Gastrocnemius medialis (tissue), 4 donors: ENCODE measurements at places on chromosomes 6 and 20. TPM values are rescaled to one million over a fixed set of nuclear protein-coding genes. Genes with fewer than 3 reads are reported as not detected.

GRCh38 chr6:144149558-144149893, 791 bp upstream of the STX11 start:
- peak overlapping the region; percentile 61 for H3K27ac ChIP-seq
- no peaks in the 10 kb centered on the region for H3K36me3 ChIP-seq
- DNase-seq = no peak
- H3K27me3 ChIP-seq = peaks cover 8% of the 10 kb centered on the region

DNA sequence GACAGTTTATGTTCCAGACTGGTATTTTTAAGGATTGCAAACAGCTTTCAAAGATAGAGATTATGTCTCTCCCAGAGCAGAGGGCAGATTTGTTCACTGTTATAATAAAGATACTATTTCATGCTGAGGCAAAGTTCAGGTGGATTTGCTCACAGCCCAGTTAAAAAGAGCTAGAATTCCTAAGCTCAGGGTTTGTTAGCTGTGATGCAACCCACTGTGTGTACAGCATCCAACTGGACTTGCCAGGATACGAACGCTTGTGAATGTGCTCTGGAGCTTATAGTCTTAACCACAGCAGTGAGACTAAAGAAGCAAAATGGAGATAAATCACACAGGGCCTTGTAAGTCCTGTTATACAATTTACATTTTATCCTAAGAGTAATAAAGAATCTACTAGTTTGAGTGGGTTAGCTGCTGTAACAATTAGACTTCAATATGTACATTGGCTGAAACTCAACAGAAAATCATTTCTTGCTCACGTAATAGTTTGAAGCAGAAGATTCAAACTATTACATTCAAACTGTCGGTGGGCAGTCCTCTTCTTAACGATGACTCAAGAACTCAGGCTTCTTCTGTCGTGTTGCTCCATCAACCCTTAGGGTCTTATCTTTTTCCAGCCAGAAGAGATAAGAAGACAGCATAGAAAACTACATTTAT, 204.0 kb upstream of the PLN start:
- DNase-seq = no peak
- H3K27ac ChIP-seq = no peak overlapping the region
- no peaks in the 10 kb centered on the region for H3K27me3 ChIP-seq
- H3K4me3 ChIP-seq = no peak overlapping the region

Gene TRIM15
- total RNA-seq = not detected

Gene FAM8A1
- total RNA-seq = 22.7 TPM

Gene SLC25A27
- 24.2 TPM for total RNA-seq

GRCh38 chr6:153084393-153084792, 46.7 kb downstream of the RGS17 start:
- no peak for DNase-seq
- H3K27ac ChIP-seq = no peak overlapping the region
- H3K4me3 ChIP-seq = no peak overlapping the region
- no peaks in the 10 kb centered on the region for H3K27me3 ChIP-seq
- H3K4me1 ChIP-seq = no peaks in the 10 kb centered on the region

DNA sequence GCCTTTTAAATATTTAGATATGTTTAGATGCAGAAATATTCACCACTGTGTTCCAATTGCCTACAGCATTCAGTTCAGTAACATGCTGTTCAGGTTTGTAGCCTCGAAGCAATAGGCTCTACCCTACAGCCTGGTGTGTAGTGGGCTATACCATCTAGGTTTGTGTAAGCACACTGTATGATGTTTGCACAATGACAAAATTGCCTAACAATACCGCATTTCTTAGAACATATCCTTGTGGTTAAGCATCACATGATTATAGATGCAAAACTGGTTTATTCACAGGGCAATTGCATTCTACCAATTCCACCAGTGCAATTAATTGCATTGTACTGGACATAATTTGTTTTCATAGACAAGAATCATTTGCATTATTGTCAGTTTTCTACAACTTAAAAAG, 7.9 kb upstream of the SLC22A16 start:
- H3K4me1 ChIP-seq = no peaks in the 10 kb centered on the region
- H3K27me3 ChIP-seq = no peaks in the 10 kb centered on the region
- no peak overlapping the region for H3K27ac ChIP-seq
- no peak for DNase-seq

DNA sequence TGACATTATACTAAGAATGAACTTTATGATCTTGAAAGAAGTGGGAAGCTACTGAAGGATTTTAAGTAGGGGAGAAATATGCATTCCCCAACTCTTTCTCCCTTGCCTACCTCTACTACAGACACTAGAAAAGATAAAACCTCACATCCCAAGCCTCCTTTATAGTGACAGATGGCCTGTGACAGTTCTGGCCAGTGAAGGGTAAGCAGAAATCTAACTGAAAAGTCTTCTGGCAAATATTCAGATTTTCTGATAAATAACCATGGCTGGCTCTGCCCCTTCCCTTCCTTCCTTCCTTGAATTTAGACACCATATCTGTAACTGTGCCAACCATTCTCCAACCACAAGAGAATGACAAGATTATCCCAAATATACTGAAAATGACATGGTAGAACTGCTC, 10.2 kb upstream of the BEND6 start:
- no peak overlapping the region for H3K27ac ChIP-seq

DNA sequence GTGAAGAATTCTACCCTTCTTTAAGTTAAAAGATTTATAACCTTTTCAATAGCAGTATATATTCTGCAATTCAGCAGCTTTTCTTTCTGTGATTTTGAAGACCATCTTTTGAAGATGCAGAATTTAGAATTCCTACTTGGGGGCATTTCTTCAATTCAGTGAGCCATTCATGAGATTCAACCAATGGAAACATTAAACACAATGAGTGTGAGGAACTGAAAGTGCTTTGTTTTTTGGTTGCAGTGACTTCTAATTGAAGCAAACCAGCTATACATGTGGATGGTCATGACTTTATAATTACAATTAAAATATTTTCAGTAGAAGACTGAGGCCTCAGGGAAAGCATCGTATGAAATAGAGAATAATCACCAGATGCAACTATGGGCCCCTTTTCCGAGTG, 108.3 kb downstream of the CARMIL1 start:
- H3K4me3 ChIP-seq = no peak overlapping the region
- no peaks in the 10 kb centered on the region for H3K4me1 ChIP-seq
- no peak for DNase-seq
- no peak overlapping the region for H3K27ac ChIP-seq
- H3K36me3 ChIP-seq = no peaks in the 10 kb centered on the region

Gene ZNF292
- total RNA-seq = 11.5 TPM

Gene MAS1L
- not detected for total RNA-seq

Gene NR2E1
- not detected for total RNA-seq

Gene MCCD1
- not detected for total RNA-seq

- no peak for DNase-seq
- no peaks in the 10 kb centered on the region for H3K36me3 ChIP-seq
Observed at GRCh38 chr6:96811136-96811535, 26.1 kb downstream of the GPR63 start.

GRCh38 chr6:75431379-75431778, 62.2 kb downstream of the FILIP1 start:
- DNase-seq = peak; percentile 83
- peak overlapping the region; percentile 75 for H3K27ac ChIP-seq
- H3K4me3 ChIP-seq = no peak overlapping the region
- no peaks in the 10 kb centered on the region for H3K36me3 ChIP-seq
- no peaks in the 10 kb centered on the region for H3K27me3 ChIP-seq

- H3K4me3 ChIP-seq = no peak overlapping the region
- no peaks in the 10 kb centered on the region for H3K27me3 ChIP-seq
- no peak for DNase-seq
- no peak overlapping the region for H3K27ac ChIP-seq
- no peaks in the 10 kb centered on the region for H3K36me3 ChIP-seq
- no peaks in the 10 kb centered on the region for H3K4me1 ChIP-seq
Observed at GRCh38 chr20:13338999-13339411, 117.9 kb downstream of the ISM1 start.

GRCh38 chr20:40233406-40233805, 455.6 kb downstream of the MAFB start:
- DNase-seq = no peak
- no peaks in the 10 kb centered on the region for H3K4me1 ChIP-seq
- H3K27me3 ChIP-seq = no peaks in the 10 kb centered on the region
- H3K36me3 ChIP-seq = no peaks in the 10 kb centered on the region
- H3K4me3 ChIP-seq = no peak overlapping the region

GRCh38 chr20:2236256-2236655, 59.5 kb upstream of the TGM3 start:
- H3K27me3 ChIP-seq = no peaks in the 10 kb centered on the region
- H3K36me3 ChIP-seq = no peaks in the 10 kb centered on the region
- no peak for DNase-seq

Gene PLCB1
- total RNA-seq = 10.0 TPM

- H3K27me3 ChIP-seq = no peaks in the 10 kb centered on the region
- DNase-seq = no peak
- no peak overlapping the region for H3K4me3 ChIP-seq
- H3K27ac ChIP-seq = no peak overlapping the region
Observed at GRCh38 chr6:9040718-9041117, 605.4 kb upstream of the SLC35B3 start.

GRCh38 chr6:160447350-160447749, 99.2 kb downstream of the SLC22A3 start:
- DNase-seq = no peak
- no peaks in the 10 kb centered on the region for H3K27me3 ChIP-seq
- no peak overlapping the region for H3K27ac ChIP-seq
- no peaks in the 10 kb centered on the region for H3K4me1 ChIP-seq
- H3K36me3 ChIP-seq = no peaks in the 10 kb centered on the region

GRCh38 chr6:85641522-85641896, 1.2 kb downstream of the SYNCRIP start:
- H3K36me3 ChIP-seq = peaks cover 37% of the 10 kb centered on the region
- H3K4me1 ChIP-seq = peaks cover 52% of the 10 kb centered on the region
- no peak for DNase-seq
- H3K27ac ChIP-seq = peak overlapping the region; percentile 98

DNA sequence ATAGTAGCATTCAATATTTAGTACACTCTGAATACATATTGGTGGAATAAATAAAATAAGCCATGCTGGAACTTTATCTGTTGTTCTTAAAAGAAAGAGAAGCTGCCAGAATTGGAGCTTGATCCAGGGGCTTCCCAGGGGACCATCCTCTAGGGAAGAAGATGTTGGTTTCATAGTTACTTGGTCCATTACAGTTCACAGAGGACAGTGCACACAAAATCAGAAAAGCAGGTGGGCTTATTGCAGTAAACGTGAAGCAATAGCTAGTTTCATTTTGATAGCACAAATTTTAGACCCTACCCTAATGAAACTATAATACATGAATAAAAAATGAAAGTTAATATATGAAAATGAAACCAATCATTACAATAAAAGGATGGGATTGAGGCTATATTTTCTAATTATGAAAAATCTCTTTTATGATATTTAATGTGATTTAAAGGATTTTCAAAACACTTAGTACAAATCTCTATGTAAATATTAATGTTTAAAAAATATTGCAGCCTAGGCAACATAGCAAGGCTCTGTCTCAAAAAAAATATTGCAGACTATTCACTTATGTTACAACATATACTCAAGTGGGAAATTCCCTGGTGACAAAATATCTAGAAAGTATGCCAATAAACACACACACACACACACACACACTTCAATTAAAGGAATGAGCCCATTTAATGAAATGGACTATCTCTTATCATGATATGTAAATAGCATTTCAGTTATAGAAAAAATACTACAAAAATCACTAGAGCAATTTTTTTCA, 227.0 kb upstream of the MARCKS start:
- DNase-seq = no peak
- H3K36me3 ChIP-seq = no peaks in the 10 kb centered on the region
- peaks cover 36% of the 10 kb centered on the region for H3K4me1 ChIP-seq
- H3K4me3 ChIP-seq = peak overlapping the region; percentile 36

Gene SDCBP2
- 2.2 TPM for total RNA-seq

DNA sequence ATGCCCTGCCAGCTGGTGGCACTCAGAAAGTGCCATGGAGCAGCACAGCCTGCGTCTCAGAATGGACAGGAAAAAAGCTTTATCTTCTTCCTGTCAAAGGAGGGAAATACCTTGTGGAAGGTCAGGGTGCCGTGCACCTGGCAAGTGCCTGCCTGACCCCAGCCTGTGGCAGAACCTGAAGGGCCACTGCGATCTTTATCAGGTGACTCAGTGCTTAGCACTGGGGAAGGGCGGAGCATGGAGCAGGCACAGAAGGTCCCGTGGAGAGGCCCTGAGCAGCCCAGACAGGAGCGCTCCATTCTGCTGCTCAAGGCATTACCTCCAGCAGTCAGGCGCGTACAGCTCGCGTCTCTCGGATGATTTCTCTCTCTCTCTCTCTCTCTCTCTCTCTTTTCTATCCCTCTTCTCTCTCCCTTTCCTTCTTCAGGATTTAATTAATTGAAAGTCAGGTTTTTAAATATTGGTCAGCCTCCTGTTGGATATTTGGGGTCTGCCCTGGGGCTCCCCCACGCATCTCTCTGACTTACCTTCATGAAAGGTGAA, 31.7 kb downstream of the FOXC1 start:
- H3K4me1 ChIP-seq = no peaks in the 10 kb centered on the region
- no peak overlapping the region for H3K4me3 ChIP-seq
- DNase-seq = no peak
- H3K27me3 ChIP-seq = no peaks in the 10 kb centered on the region

Gene PRSS16
- total RNA-seq = not detected

GRCh38 chr6:136669299-136669699, 119.1 kb upstream of the MAP7 start:
- H3K27me3 ChIP-seq = no peaks in the 10 kb centered on the region
- no peak overlapping the region for H3K4me3 ChIP-seq
- no peak overlapping the region for H3K27ac ChIP-seq
- no peaks in the 10 kb centered on the region for H3K4me1 ChIP-seq
- DNase-seq = no peak

Gene ADGRB3
- total RNA-seq = 0.56 TPM

DNA sequence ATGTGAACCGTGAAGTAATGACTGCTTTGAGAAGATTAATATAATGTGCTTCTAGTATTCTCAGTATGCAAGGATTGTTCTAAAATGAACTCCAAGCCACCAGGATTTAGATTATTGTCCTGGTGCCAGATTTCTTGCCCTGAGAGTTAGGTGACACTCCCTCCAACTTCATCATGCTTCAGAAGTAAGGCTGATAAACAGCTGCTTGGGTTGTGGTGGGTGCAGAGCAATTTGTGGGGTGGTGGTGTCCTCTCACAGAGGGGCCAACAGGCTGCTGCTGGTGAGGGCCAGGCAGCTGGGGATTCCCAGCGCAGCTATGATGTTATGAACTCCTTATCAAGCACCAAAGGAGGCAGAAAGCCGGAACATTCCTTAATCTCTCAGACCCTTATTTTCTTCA, 114.6 kb downstream of the MCHR2 start:
- no peaks in the 10 kb centered on the region for H3K27me3 ChIP-seq
- H3K27ac ChIP-seq = no peak overlapping the region
- no peak for DNase-seq
- H3K4me3 ChIP-seq = no peak overlapping the region
- H3K36me3 ChIP-seq = no peaks in the 10 kb centered on the region
- H3K4me1 ChIP-seq = no peaks in the 10 kb centered on the region

Gene DNPH1
- total RNA-seq = 72.7 TPM
